ENCODE measurements at places on chromosomes 13 and 19.

- H3K4me3 ChIP-seq, result no peak overlapping the region
- no peak overlapping the region for H3K27ac ChIP-seq
- no peak for DNase-seq
- no peaks in the 10 kb centered on the region for H3K36me3 ChIP-seq
- H3K4me1 ChIP-seq, result no peaks in the 10 kb centered on the region
These were observed 73.4 kb downstream of the SPACA7 start for GRCh38 chr13:112449545-112449930.

- no peak overlapping the region for H3K4me3 ChIP-seq
- no peaks in the 10 kb centered on the region for H3K27me3 ChIP-seq
- H3K4me1 ChIP-seq, result peaks cover 6% of the 10 kb centered on the region
- H3K36me3 ChIP-seq, result no peaks in the 10 kb centered on the region
- peak; percentile 62 for DNase-seq
These were observed 615.1 kb downstream of the EFNB2 start for GRCh38 chr13:105920370-105920769.

GRCh38 chr19:49145573-49146407 lies 9.4 kb downstream of the HRC start:
- peak; percentile 45 for DNase-seq
- H3K4me3 ChIP-seq, result peak overlapping the region; percentile 54
- no peaks in the 10 kb centered on the region for H3K27me3 ChIP-seq
- H3K36me3 ChIP-seq, result no peaks in the 10 kb centered on the region
- H3K27ac ChIP-seq, result no peak overlapping the region

DNA sequence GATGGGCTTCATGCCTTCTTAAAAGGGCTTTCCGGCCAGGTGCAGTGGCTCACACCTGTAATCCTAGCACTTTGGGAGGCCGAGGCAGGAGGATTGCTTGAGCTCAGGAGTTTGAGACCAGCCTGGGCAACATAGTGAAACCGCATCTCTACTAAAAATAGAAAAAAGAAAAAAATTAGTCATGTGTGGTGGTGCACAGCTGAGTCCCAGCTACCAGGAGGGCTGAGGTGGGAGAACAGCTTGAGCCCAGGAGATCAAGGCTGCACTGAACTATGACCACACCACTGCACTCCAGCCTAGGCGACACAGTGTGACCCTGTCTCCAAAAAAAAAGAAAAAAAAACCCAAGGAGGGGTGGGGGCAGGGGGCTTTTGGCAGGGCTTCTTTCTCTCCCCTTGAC lies 7.2 kb downstream of the CARS2 start:
- no peak overlapping the region for H3K27ac ChIP-seq
- no peak for DNase-seq
- no peaks in the 10 kb centered on the region for H3K4me1 ChIP-seq
- no peak overlapping the region for H3K4me3 ChIP-seq
- H3K27me3 ChIP-seq, result no peaks in the 10 kb centered on the region

GRCh38 chr19:45677351-45678230 lies 9.6 kb downstream of the GIPR start:
- no peak overlapping the region for H3K27ac ChIP-seq
- DNase-seq, result peak; percentile 68
- no peaks in the 10 kb centered on the region for H3K27me3 ChIP-seq
- H3K36me3 ChIP-seq, result no peaks in the 10 kb centered on the region
- H3K4me3 ChIP-seq, result peak overlapping the region; percentile 42
- H3K4me1 ChIP-seq, result peaks cover 11% of the 10 kb centered on the region

- H3K27ac ChIP-seq, result no peak overlapping the region
- H3K27me3 ChIP-seq, result no peaks in the 10 kb centered on the region
- H3K36me3 ChIP-seq, result no peaks in the 10 kb centered on the region
- H3K4me3 ChIP-seq, result no peak overlapping the region
These were observed 10.7 kb upstream of the SUPT20H start for GRCh38 chr13:37070145-37070695.

GRCh38 chr13:28658539-28658795 lies 463 bp upstream of the POMP start:
- H3K4me1 ChIP-seq, result peaks cover 4% of the 10 kb centered on the region
- H3K4me3 ChIP-seq, result peak overlapping the region; percentile 90
- DNase-seq, result no peak
- H3K36me3 ChIP-seq, result peaks cover 10% of the 10 kb centered on the region

DNA sequence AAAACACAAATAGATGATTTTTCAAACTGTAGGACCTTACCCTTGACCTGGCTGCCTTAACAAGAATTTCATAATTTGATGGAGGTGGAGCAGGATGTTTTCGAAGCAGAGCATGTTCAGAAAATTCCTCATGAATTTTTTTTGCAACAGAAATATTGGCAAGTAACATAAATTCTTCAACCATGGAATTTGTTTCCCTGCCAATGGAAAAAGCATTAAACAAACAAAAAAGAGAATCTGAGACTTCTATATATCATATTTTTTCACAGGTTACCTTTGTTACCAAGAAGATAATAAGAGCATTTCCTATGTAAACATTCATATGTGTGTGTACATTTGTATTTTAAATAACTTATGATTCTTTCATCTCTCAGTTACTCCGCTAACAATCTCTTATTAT lies 18.3 kb downstream of the DIS3 start:
- no peaks in the 10 kb centered on the region for H3K4me1 ChIP-seq
- DNase-seq, result no peak
- no peaks in the 10 kb centered on the region for H3K27me3 ChIP-seq
- H3K27ac ChIP-seq, result no peak overlapping the region
- H3K4me3 ChIP-seq, result no peak overlapping the region

DNA sequence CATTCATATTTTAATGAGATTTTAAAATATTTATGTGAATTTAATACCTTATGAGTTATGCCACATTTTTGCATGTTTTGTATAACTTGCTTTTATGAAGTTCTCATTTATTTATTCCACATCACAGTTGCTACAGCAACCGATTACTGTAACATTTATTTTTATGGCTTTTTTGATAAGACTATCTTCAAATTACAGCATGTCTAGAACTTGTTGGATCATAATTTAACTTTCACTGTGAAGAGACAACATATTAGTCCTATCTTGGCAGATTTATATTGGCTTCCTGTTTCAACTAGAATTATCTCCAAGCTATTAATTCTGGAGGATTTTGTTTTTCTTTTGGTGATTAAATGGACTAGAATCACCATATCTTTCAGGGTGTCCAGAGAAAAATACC lies 793.7 kb upstream of the SLITRK5 start:
- H3K27ac ChIP-seq, result no peak overlapping the region
- no peaks in the 10 kb centered on the region for H3K4me1 ChIP-seq
- H3K36me3 ChIP-seq, result no peaks in the 10 kb centered on the region

DNA sequence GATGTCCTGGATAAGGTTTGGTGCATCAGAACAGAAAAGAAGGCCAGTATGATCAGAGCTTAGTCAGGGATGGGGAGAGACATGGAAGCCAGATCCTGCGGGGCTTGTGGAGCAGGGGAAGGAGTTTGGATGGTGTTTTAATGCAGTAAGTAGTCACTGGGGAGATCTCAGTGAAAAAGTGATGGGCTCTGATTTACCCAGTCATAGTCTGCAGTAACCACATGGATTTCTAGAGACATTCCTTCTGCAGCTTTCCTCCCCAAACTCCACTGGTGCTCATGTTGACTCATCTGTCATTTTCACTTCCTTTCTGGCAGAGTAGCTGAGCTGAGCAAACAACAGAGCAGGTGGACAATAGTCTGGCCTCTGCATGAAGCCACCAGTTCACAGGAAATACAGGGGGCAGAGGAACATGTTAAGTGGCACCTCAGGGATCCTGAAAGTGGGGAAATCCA lies 144.1 kb downstream of the DPF1 start:
- no peak for DNase-seq
- no peaks in the 10 kb centered on the region for H3K4me1 ChIP-seq
- H3K27ac ChIP-seq, result no peak overlapping the region
- H3K4me3 ChIP-seq, result no peak overlapping the region
- peaks cover 16% of the 10 kb centered on the region for H3K36me3 ChIP-seq

DNA sequence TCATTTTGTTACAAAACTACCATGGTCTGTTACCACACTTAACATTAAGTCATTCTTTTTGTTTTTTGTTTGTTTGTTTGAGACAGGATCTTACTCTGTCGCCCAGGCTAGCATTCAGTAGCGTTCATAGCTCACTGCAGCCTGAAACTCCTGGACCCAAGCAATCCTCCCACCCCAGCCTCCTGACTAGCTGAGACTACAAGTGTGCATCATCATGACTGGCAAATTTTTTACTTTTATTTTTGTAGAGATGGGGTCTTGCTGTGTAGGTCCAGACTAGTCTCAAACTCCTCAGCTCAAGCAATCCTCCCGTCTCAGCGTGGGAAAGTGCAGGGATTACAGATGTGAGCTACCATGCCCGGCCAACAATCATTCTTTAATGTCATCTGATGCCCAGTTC lies 3.3 kb downstream of the ALDH16A1 start:
- no peak overlapping the region for H3K27ac ChIP-seq
- no peak for DNase-seq
- no peak overlapping the region for H3K4me3 ChIP-seq
- peaks cover 3% of the 10 kb centered on the region for H3K36me3 ChIP-seq

DNA sequence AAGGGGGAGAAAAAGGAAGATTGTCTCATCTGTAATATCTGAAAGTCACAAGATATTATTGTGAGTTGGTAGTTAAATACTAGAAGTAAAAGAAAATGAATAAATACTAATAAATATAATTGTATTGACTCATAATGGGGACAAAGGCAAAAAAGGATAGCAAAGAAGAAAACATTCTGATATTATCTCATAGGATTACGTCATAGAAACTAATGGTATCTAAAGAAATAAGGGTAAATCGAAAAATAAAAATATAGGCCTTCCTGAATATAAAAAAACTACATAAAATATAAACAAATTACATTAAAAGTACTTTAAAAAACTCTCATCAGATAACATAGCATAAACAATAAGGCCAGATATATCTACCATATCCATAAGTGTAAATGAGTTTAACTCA lies 38.6 kb upstream of the TDRD3 start:
- H3K4me3 ChIP-seq, result no peak overlapping the region
- no peaks in the 10 kb centered on the region for H3K4me1 ChIP-seq
- no peak overlapping the region for H3K27ac ChIP-seq
- H3K36me3 ChIP-seq, result no peaks in the 10 kb centered on the region
- no peaks in the 10 kb centered on the region for H3K27me3 ChIP-seq

DNA sequence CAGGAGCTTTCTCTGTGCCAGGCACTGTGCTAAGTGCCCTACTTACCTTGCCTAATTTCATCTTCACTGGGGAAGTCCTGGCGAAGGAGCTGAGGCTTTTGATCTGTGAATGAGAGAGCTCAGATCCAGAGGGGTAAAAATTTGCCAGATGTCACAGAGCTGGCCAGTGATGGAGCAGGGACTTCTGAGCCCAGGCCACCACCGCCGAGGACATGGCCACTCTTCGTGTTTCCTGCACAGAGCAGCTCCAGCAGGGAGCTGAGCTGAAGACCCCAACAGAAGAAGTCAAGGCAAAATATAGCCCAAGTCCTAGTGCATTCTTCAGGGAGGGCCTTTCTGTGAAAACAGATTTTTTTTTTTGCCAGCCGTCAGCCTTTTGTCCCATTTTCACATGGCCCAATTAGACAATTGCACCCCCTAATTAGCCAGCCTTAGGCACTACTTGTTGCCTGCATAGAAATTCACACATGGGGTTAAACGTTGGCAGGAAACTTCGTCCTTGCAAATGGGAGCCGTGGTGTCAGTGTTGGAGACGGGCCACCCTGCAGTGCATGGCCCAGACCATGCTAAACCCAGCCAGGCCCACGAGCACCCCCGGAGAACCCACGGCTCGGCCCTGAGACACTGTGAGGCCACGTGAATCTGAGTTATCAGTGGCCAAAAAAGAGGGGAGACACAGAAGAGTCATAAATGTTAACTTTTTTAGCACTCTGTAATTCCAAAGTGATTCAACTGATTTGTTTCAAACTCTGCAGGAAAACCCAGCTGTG lies 7.8 kb downstream of the ZNF536 start:
- H3K4me3 ChIP-seq, result no peak overlapping the region
- H3K4me1 ChIP-seq, result no peaks in the 10 kb centered on the region
- DNase-seq, result no peak
- peaks cover 9% of the 10 kb centered on the region for H3K27me3 ChIP-seq

DNA sequence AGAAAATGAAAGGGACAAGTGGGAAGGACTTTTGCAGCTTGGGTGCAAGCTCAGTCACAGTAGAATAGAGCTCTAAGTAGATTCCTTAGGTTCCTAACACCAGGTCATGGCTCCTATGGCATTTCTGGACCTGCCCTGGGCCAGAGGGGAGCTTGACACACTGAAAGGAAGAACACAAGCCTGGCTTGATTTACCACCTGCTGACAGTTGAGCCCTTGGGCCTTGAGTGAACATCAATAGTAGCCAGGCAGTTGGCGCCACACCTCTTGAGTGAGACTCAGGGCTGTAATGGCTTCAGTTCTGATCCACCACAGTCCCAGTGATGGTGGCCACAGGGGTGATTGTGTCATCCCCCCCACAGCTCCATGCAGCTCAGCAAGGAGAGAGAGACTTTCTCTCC lies 221.9 kb upstream of the PCDH17 start:
- H3K4me1 ChIP-seq, result peaks cover 4% of the 10 kb centered on the region
- H3K36me3 ChIP-seq, result no peaks in the 10 kb centered on the region
- H3K4me3 ChIP-seq, result no peak overlapping the region
- DNase-seq, result no peak
- H3K27ac ChIP-seq, result no peak overlapping the region

GRCh38 chr19:46862503-46862834 lies 1.7 kb downstream of the ARHGAP35 start:
- H3K4me3 ChIP-seq, result no peak overlapping the region
- H3K4me1 ChIP-seq, result peaks cover 10% of the 10 kb centered on the region
- no peaks in the 10 kb centered on the region for H3K27me3 ChIP-seq

- DNase-seq, result no peak
- no peak overlapping the region for H3K27ac ChIP-seq
- H3K4me3 ChIP-seq, result no peak overlapping the region
- no peaks in the 10 kb centered on the region for H3K27me3 ChIP-seq
These were observed 2529.3 kb upstream of the PCDH20 start for GRCh38 chr13:63944911-63945310.

GRCh38 chr19:55212447-55212846 lies 3.1 kb upstream of the PTPRH start:
- DNase-seq, result peak; percentile 88
- H3K36me3 ChIP-seq, result no peaks in the 10 kb centered on the region
- no peak overlapping the region for H3K27ac ChIP-seq
- no peak overlapping the region for H3K4me3 ChIP-seq
- H3K27me3 ChIP-seq, result no peaks in the 10 kb centered on the region
- peaks cover 6% of the 10 kb centered on the region for H3K4me1 ChIP-seq

DNA sequence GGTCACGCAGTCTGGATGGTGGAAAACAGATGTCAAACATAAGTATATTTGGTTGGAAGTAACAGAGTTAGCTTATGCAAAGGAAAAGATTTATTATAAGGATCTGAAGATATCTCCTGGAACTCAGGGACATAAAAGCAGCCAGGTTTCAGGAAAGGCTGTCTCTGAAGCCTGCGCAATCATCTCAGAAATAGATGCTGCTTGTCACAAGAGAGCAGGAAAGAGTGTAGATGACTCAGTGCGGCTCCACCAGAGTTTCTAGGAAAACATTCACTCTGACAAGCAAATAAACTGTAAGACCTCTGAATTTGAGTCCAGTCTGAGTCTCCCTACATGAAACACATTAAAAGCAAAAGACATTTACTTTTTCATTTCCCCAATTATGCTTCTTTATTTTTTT lies 220.4 kb upstream of the HTR2A start:
- H3K36me3 ChIP-seq, result no peaks in the 10 kb centered on the region
- no peaks in the 10 kb centered on the region for H3K27me3 ChIP-seq
- H3K27ac ChIP-seq, result no peak overlapping the region
- H3K4me1 ChIP-seq, result peaks cover 9% of the 10 kb centered on the region

- no peak overlapping the region for H3K4me3 ChIP-seq
- H3K36me3 ChIP-seq, result no peaks in the 10 kb centered on the region
- peaks cover 20% of the 10 kb centered on the region for H3K27me3 ChIP-seq
These were observed 1.6 kb upstream of the GAS6 start for GRCh38 chr13:113865427-113865826.

GRCh38 chr19:48964205-48965039 lies 687 bp upstream of the FTL start:
- peaks cover 29% of the 10 kb centered on the region for H3K4me1 ChIP-seq
- H3K27me3 ChIP-seq, result no peaks in the 10 kb centered on the region
- peaks cover 31% of the 10 kb centered on the region for H3K36me3 ChIP-seq
- no peak for DNase-seq
- H3K27ac ChIP-seq, result peak overlapping the region; percentile 97
- no peak overlapping the region for H3K4me3 ChIP-seq
